ENCODE measurements at places on chromosomes 13 and 19. TPM values are rescaled to one million over a fixed set of nuclear protein-coding genes. Genes with fewer than 3 reads are reported as not detected.
A peak's percentile ranks its signal among the peaks of the same experiment; 100 is the strongest.

GRCh38 chr19:58317476-58318072 is 9.2 kb upstream of the ZSCAN22 start:
- DNase-seq = no peak

DNA sequence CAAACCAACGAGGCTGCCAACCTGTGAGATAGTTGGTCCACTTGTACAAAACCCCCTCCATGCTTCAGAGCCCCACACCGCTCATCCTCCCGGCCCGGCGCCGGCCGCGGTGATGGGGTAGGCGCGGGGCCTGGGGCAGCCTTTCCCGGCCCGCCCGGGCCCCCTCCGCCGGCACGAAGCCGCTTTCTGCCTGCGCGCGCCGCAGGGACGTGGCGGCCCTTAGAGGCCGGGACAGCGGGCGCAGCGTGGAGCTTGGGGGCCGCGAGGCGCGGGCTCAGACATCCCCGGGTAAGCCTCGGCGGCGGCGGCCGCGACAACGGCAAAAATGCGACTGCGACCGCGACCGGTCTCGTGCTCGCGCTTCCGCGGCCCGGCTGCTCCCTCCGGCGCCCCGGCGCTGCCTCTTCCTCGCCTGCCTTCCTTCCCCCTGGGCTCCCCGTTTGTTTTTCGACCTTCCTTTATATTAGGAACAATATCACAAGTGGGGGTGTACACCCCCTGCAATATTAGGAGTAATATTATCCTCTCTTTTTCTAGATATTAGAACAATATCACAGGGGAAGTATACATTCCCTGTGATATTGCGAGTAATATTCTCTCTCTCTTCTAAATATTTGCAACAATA is 53.9 kb upstream of the CEACAM21 start:
- no peak for DNase-seq

DNA sequence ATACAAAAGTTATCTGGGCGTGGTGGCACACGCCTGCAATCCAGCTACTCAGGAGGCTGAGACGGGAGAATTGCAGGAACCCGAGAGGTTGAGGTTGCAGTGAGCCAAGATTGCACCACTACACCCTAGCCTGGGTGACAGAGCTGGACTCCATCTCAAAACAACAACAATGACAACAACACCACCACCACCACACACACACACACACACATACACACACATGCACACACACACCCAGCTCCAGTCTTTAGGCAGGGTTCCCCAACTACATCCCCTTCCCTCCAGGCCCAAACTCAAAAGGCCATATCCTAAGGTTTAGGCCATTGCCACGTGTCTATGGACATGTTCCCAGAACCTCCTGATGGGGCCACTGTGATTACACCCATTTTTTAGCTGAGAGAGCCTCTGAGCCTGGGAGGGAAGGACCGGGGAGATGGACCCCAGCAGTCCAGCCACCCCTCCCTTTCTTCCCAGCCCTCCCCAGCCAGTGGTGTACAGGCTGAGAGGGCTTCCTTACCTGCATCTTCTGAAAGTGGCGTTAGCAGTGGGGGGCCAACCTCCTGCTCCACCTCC is 9.0 kb upstream of the DMWD start:
- DNase-seq = no peak

GRCh38 chr13:106488686-106489085 is 46.8 kb downstream of the EFNB2 start:
- no peak for DNase-seq

The TTYH1 gene
- total RNA-seq = 1.0 TPM

- no peak for DNase-seq
These were observed 226.6 kb upstream of the MAB21L1 start for GRCh38 chr13:35703061-35703460.

The CACTIN gene
- total RNA-seq = 14.1 TPM

The ZNF44 gene
- 12.7 TPM for total RNA-seq

The FLT3LG gene
- total RNA-seq = 2.2 TPM

- DNase-seq = no peak
These were observed 3.2 kb downstream of the SYDE1 start for GRCh38 chr19:15110418-15110815.

GRCh38 chr13:75368167-75368566 is 113.8 kb downstream of the TBC1D4 start:
- no peak for DNase-seq

The TBC1D17 gene
- 57.9 TPM for total RNA-seq

The PSG7 gene
- total RNA-seq = not detected

DNA sequence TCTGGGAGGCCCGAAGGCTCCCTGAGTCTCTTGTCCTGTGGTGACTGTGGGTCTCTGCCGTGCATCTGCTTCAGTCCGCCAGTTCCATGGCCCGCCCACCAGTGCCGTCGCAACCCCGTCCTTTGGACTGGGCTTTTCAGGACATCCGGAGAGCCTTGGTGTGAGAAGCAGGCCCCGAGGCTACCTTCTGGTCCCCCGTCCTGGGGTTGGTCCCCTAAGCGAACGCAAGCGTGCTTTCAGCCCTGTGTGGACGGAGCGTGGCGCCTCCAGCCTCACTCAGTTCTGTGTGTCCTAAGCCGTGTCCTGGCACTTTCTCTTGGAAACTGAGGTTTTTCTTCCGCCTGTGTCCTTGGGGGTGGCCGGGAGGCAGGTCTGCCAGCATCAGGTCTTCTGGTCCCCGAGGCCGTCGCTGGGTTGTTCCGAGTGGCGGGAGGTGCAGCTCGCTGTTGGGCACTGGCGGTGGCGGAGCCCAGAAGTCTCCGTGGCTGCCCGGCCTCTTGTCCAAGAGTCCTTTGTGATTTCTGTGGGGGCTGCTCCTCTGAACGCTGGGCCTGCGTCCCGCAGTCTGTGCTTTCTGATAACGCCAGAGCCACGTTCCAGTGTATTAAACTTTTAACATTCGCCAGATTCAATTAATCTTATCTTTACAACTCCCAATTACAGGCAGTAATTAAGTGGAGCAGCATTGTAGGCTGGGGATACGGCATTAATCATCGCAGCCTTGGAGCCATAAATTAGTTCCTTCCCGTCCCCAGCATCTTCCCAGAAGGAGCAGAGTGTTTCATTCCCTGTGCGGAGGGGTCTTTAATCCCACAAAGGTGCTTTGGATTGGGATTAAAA is 99.5 kb downstream of the KDM4B start:
- no peak for DNase-seq

- no peak for DNase-seq
These were observed 99.0 kb upstream of the ZNF536 start for GRCh38 chr19:30273184-30273583.

GRCh38 chr13:38767506-38768265 is 80.8 kb downstream of the FREM2 start:
- DNase-seq = no peak

The PCSK4 gene
- total RNA-seq = 0.53 TPM

DNA sequence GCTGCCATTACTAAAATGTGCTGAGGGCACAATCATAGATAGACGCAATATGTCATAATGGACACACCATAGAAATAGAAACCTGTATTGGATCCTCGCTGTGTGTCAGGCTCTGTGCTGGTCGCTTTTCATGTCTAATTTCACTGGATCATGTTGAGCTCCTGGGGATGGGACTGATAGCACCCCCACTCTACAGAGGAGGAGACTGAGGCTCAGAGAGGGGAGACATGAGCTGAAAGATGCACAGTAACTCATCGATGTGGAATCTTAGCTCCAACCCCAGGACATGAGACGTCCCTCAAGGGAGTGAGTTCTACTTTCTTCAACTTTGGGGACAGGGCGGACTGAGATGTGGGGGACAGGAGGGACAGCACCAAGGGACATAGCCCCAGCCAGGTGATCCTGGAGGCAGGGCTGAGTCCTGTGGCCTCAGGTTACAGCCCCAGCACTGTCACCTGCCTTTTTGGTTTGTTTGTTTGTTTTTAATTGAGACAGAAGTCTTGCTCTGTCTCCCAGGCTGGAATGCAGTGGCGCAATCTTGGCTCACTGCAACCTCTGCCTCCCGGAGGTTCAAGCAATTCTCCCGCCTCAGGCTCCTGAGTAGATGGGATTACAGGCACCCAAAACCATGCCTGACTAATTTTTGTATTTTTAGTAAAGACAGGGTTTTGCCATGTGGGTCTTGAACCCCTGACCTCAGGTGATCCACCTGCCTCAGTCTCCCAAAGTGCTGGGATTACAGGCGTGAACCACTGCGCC is 6.6 kb upstream of the GIPC1 start:
- DNase-seq = no peak

The ZNF417 gene
- total RNA-seq = 14.0 TPM

The PAK4 gene
- total RNA-seq = 16.3 TPM

DNA sequence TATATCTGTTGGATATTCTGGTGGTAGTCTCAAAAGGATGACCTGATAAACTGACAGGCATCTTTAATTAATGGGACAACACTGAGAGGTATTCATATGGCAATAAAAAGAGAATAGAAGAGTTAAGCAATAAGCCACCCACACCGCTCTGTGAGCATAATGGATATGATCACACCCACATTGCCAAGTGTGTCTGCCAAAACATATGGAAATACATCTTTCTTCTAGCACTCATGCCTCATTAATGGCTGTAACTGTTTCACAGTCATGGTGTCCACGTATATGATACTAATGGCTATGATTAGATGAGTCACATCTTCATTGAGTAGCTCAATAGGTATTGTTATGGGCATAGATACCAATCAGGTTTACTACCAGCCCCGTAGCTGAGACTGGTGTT is 13.1 kb downstream of the IGFL3 start:
- DNase-seq = no peak

DNA sequence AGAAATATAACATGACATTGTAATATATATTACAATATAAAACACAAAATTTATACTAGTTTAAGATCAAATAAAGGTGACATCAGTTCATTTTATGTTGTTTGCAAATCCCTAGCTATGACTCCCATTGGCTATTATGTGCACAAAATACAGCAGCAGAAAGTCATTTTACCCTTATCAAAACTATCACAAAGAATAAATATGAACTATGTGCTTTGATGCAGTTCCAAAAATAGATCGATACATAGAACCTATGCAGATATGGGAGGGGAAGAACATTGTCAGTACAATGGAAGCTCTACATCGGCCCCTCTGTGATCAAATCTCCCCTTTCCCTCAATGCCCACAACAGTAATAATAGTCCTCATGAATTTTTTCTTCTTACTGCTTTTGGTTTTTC is 1038.1 kb upstream of the PCDH20 start:
- DNase-seq = no peak

The FGF9 gene
- total RNA-seq = 9.9 TPM

The MTIF3 gene
- 122 TPM for total RNA-seq

The CEACAM1 gene
- total RNA-seq = 2.1 TPM

GRCh38 chr19:43625918-43626579 is 6.6 kb upstream of the ZNF428 start:
- DNase-seq = no peak

GRCh38 chr13:98761126-98761985 is 8.9 kb upstream of the SLC15A1 start:
- no peak for DNase-seq

- no peak for DNase-seq
These were observed 1257.5 kb upstream of the ATXN8OS start for GRCh38 chr13:68850160-68850559.

The THSD8 gene
- total RNA-seq = 2.3 TPM

DNA sequence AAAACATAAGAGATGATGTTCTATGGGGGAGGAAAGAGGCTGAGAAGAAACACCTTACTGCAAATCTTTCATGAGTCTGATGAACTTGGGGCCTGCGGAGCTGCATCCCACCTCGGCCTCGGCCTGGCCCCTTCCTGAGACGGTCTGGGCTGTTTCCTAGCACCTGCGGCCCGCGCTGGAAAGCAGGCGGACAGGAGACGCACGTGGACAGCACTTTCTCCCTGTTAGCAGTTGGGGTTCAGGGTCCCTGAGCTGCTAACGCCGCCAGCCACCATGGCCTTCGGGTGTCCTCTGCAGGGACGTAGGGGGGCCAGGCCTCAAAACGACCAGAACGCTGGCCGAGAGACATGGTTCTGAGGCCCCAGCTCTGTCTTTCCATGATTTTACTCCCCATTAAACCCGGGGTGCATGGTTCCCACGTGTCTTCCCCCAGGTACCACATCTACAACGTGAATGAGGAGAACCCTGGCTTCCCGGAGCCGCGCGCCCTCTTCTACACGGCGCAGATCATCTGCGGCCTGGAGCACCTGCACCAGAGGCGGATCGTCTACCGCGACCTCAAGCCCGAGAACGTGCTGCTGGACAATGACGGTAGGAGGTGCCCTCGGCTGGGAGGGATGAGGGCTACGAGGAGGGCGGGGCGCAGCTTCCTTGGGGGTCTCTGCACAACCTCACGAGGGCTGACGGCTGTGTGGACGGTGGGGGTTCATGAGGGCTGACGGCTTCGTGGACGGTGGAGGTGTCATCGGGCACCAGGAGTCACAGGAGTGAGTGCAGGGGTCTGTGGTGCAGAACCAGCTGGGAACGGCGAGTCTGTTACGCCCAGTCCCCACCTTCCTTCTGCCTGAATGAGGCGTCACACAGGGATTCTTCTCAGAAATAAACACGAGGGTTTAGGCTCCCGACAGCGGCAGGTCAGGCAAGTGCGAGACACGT is 4.3 kb downstream of the GRK1 start:
- DNase-seq = no peak

DNA sequence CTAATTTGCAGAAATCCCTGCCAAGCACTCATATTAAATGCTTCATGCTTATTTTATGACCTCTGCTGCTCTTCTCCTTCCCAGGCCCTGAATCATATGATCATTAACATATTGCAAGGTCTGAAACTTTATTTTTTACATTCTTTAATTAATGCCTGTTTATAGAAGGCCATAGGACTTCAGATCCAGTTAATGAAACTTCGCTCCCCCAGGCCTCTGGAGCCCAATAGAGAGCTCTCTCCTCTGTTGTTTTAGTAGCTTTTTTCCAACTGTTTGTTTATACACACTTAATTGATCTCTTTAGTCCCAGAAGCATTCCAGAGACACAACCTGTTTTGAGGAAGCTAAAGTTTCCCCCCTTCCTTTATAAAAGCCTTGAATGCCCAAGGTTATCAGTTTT is 68.3 kb downstream of the DACH1 start:
- no peak for DNase-seq

The TDRD12 gene
- total RNA-seq = not detected

The KRTDAP gene
- total RNA-seq = not detected

DNA sequence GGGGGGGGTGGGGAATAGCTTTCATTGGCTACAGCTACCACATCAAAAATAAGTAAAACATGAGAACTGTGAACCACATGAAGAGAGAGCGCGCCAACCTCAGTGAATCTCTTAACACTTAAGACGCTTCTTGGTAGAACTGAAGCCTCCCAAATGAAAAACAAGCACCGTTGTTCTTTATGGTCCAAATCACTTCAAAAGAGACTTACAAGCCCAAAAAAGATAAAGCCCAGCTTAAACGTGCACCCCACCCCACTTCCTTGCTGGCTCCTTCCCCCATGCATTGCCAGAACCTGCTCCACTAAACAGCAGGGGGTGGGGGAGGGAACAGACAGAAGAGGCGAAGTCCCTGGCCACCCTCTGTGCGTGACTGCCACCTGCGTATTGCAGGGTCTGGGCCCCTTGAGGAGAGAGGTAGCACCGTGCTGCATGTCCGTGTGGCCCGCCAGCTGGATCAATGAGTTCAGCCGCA is 479.1 kb downstream of the FOXO1 start:
- no peak for DNase-seq

GRCh38 chr13:107650081-107650701 is 565.1 kb downstream of the LIG4 start:
- DNase-seq = peak; percentile 19

Data from heart right ventricle (tissue), 16 donors.